ENCODE measurements at places on chromosomes 3 and 15.

DNA sequence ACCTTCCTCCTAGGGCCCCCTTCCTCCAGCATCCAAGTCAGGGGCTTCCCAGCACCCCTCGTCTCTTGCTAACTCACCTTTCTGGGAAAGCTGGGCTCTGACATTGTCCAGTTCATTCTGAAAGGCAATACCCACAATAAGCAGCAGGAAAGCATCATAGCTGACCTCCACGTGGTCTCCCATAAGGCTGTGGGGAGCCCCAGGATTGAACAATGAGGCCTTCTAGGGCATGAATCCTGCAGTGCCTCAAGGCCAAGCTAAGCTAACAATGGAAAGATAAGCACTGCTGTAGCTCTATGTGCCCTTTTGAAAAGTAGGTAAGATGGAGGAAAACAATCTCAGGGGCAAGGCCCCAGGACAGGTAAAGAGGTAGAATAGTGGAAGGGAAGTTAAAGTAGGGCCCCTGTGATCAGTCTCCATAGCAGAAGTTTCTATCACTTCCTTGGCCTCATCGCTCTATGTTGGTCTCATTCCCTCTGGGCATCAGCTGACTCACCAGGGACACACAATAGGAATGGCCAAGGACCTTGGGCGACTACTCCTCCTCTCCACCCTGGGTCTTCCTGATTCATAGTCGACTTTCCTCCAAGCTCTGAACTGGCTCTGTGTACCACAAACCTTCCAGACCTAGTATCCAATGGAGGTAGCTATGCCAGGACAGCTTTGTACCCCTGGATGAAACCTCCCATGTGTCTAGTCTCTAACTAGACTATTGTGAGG, 11.7 kb downstream of the TRAIP start:
- DNase-seq: no peak

DNA sequence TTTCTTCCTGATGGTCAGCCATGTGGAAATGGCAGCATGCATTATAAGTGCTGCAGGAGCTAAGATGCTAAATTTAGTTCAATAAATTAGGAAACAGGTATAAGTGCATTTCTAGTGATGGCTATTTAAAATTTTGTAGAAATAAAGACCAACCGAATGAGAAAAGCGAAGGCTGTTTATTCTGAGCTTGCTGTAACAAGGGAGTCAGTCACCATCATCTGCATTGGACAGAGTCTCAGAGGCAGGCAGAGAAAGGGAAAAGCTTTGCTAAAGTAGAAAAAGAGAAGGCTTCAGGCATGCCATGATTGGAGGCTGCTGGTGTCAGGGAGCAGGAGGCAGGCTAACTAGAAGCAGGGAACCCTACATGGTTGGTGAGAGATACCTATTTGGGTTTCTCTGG, 451.0 kb downstream of the EDEM1 start:
- DNase-seq: no peak

- DNase-seq: no peak
These were observed 909.6 kb downstream of the ROBO1 start for GRCh38 chr3:78858174-78858573.

DNA sequence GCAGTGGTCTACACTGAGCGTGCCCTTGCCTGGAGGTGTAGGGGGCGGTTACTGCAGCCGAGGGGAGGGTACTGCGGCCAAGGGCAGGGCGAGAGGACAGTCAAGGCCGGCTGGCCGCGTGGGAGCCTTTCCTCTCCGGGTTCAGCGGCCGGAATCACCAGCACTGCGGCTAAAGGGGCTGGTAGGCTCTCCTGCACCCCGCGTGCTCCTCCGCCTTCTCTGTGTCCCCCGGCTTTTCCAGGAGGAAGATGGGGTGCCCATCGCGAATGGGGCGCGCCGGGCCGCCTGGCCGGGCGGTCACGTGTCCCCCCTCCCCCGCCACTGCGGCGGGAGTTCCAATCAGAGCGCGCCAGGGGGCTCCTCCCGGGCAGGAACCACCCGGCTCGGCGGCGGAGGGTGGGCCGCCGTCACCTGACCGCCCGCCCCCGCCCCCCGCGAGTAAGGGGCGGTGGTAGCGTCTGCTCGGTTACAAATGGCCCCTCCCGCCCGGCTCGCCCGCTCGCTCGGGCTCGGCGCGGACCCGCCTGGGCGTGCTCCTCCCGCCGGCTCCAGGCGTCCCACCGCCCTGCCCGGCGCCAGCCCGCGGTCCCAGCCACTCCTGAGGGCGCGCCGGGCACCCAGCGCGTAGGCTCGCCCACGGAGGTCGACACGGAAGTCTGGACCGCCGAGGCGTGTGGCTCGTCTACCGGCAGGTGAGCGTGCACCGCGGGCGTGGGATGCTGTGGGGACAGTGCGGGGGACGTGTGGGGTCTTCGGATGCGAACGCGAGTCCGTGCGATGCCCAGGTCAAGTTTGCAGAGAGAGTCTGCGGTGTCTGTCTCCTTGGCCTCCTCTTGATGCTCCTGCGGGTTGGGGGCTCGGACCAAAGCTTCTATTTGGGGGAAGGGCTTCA, 242.6 kb upstream of the TOPAZ1 start:
- no peak for DNase-seq

DNA sequence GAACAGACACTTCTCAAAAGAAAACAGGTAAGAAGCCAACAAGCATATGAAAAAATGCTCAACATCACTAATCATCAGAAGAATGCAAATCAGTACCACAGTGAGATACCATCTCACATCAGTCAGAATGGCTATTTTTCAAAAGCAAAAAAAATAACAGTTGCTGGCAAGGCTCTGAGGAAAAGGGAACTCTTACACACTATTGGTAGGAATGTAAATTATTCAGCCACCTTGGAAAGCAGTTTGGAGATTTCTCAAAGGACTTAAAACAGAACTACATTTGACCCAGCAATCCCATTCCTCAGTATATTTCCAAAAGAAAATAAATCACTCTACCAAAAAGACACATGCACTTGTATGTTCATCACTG, 95.6 kb downstream of the APBA2 start:
- no peak for DNase-seq

GRCh38 chr15:70604666-70605315, 158.6 kb downstream of the UACA start:
- DNase-seq: no peak

DNA sequence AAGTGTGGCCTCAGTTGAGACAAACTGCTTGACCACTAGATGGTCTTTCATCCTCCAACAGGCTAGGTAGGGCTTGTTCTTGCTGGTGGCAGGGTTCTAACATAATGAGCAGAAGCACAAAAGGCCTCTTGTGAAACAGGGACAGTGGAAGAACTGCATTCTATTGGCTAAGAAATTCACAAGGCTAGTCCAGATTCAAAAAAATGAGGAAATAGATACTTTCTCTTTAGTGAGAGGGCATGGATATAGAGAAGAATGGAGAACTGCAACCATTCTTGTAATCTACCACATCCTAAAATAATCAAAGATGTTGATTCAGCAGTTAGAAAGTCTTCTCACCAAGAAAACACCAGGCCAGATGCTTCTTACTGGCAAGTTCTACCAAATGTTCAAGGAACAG, 143.7 kb upstream of the LRIG1 start:
- DNase-seq: no peak

GRCh38 chr15:31381801-31382712, 55.4 kb downstream of the KLF13 start:
- no peak for DNase-seq

GRCh38 chr3:29410660-29411405, 130.0 kb downstream of the RBMS3 start:
- DNase-seq: no peak

GRCh38 chr3:120648290-120648689, 33.7 kb downstream of the HGD start:
- no peak for DNase-seq

- no peak for DNase-seq
These were observed 422.2 kb downstream of the TBC1D5 start for GRCh38 chr3:17320266-17320665.

DNA sequence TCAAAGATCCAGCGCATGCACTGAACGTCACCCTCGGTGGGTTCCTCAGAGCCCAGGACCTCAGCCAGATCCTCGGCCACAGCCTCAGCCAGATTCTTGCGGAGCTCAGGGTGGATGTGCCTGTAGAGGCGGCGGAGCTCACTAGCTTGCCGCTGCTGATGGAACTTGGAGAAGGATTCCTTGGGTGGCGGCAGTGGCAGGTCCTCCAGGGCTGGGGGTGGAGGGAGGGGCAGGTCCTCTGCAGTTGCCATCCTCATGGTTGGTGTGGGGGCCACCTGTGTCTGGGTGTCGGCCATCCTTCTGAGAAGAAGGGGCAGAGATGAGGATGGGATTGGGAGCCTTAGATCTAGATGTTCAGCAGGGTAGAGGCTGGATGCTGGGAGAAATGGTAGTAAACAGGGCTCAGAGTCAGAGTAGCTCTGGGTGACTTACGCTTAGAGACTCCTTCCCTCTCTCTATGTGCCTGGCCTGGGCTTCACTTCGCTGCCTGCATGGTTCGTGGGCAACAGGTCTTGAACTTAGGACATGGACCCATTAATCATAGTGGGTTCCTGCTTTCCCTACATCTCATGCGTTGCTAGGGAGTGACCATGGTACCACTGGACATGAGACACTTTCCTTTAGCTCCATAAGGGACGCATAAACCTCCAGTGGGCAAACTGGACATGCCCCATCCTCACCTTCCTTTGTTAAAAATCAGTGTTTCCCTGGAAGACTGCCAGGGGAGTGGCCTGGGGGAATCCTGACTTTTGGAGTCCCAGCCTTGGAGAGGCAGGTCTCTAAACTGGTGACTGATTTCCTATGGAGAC, 3.0 kb downstream of the XIRP1 start:
- no peak for DNase-seq

DNA sequence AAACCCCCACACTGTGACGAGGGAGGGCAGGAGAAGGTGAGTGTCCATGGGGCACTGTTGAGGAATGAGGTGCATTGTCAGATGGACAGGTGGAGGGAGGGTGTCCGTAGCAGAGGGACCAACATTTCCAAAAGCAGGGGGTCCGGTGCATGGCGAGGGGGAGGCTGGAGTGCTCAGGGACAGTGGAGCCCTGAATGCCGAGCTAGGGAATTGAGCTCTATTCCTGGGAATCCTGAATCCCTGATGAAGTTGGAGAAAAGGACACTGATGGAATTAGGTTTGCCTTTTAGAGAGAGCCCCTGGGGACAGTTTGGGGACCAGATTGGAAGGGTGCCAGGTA, 7.9 kb upstream of the ANPEP start:
- no peak for DNase-seq

- DNase-seq: peak; percentile 73
These were observed 17.6 kb upstream of the ALDH1L1 start for GRCh38 chr3:126197854-126198584.

DNA sequence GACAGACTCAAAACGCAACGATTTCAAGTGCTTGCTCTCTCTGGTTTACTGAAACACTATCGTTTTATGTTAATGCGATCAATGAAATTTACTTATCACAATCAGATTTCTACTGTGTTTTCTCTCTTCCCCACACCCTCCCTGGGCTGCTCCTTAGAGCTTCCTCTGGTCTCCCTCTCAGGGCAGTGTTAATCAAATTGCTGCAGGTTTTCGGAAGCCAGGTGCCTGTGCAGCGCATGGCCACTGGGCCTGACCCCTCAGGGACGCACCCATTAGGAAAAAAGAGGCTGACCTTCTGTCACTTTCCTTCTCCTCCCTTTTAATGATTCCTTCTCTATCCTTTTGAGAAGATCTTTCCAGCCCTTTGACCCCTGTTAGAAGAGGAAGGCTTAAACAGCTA, 134.5 kb upstream of the ONECUT1 start:
- no peak for DNase-seq

- DNase-seq: no peak
These were observed 44.8 kb downstream of the ABTB1 start for GRCh38 chr3:127717357-127718244.

DNA sequence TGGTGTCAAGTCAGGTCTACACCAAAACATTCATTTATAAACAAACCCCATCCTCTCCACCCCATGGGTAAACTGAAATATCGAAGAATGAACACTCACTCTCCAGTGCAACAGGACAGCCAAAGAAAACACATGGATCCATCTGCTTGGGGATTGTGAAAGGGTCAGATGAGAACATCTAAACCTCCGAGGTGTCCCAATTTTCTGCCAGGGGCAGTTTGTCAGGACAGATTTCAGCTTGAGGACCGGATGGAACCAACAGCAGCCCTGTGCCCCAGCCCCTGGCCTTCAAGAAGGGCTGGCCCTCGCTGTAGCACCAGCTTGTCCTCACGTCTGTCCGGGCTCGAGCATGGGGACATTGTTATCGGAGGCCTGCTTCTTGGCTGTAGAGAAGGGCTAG, 45.5 kb downstream of the PCSK6 start:
- no peak for DNase-seq

DNA sequence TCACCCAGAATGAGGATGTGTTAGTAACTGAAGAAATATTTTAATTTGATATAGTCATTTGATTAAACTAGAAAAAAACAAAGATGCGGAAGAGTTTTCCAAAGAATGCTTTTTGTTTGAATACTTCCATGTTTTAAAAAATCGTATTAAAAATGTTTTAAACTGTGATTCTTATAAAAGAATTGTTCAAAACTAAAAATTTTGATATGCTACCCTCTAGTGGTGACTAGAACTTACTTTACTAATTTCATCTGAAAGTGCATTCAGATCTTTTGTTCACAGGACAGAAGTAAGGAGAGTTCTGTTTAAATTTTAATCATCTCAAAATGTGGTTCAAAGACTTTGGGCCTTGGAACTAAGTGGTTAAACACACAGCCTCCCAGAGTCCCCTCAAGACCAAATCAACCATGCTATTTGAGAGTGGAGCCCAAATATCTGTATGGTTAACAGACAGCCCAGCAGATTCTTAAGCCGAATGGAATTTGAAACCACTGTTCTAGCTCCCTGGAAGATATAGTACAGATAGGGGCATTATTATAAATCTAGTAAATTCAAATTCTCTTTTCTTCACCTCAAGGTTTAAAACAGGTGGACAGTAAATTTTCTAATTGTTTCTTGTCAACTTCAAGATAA, 45.2 kb upstream of the SYNPR start:
- peak; percentile 2 for DNase-seq

DNA sequence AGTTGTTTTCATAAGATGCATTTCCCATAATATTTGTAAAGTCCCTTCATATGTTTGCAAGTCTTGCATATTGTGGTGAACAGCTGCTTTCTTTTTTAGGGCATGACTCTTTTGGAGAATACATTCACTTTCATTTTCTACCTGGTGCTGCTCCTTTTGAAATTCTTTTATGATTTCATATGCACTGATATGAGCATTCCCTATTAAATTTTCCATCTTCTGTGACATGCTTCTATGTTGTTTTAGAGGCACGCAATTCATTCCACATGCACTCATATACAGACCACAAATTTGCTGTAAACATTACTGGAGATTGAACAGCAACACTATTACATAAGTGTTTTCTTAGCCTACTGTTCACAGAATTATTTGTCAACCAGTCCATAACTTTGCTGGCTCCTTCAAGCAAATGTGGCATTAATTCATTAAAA, 92.8 kb upstream of the TNFSF10 start:
- DNase-seq: no peak
